ENCODE measurements at places on chromosomes 2 and 18.

GRCh38 chr2:37987098-37987775 is 62.1 kb downstream of the RMDN2 start:
- DNase-seq = no peak

DNA sequence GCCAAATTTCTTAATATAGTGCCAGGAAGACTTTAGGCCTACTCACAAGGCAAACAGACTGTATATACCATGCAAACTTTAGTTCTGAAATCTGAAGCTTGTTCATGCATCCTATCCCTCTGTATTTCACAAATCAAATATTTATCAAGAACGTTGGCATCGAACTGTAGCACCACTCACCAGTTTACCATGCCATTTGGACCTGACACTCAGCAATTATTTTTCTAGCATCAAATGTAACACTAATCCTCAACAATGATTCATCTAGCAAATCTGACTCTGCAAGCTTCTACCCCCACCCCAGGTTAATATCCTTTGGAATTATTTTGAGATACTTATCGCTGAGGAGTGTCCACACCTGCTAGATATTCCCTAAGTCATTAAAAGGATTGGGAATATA is 1506.6 kb downstream of the LRP1B start:
- DNase-seq = no peak

- DNase-seq = no peak
Measured at GRCh38 chr18:3914833-3915610, 465.1 kb downstream of the TGIF1 start.

DNA sequence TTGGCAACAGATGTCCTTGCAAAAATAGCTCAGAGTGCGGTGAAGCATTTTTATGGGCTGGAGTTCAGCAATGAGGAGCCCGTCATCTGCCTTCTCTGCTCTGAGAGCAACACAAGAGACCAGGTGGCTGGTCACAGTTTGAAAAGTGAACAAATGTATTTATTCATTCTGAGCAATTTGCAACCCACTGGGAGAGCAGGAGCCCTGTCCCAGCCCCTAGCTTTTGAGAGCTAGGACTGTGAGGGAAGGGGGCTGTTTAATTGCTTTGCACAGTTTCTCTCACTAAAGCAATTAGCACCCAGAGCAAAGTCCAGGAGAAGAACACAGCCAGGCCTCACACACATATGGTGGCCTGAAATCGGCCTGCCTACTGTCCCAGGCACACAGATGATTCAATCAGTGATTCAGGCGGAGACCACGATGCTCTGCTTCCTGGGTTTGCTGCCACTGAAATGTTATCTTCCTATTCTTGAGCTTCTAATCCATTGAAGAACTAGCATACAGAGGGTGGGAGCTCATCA is 646.1 kb upstream of the ACVR2A start:
- no peak for DNase-seq

- DNase-seq = no peak
Measured at GRCh38 chr2:45195916-45196315, 186.7 kb upstream of the SIX2 start.

DNA sequence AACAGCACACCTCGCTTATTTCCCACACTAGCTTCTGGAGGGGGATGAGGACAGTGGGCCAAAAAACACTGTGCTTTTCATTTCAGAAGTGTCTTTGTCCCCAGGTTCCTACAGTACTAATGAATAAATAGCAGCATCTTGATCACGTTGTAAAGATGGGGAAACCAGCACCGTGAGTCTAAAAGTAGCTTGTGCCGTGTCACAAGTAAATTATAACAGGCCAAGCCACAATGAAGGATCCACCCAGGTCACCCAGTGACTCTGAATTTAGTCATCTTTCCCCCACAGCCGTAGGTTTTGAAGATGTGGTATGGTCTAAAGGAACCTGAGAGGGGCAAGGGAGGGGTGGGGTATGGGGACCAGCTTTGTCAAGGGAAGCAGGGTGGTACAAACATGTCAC is 8.8 kb downstream of the FZD7 start:
- DNase-seq = no peak

DNA sequence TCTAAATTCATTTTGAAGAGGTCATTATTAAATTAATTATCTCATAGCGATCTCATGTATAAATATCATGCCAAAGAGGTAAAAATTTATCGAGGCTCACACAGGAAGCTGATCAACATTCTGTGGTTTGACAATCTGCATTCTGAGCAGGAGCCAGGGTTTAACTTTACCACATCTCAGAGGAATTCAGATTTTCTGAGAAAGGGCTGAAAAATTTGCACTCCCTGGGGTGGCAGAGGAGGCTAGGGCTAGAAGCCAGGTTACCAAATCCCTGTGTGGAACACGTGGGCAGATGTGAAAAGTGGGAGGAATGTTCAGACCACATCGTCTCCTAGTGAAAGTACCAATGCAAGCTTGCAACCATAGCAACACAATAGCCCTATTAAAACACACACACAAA is 63.5 kb upstream of the CTLA4 start:
- no peak for DNase-seq

- DNase-seq = no peak
Measured at GRCh38 chr2:95698146-95698545, 106.3 kb downstream of the TRIM43 start.

- DNase-seq = no peak
Measured at GRCh38 chr2:221402072-221402471, 170.0 kb downstream of the EPHA4 start.

- no peak for DNase-seq
Measured at GRCh38 chr2:42025151-42025582, 22.7 kb upstream of the PKDCC start.

DNA sequence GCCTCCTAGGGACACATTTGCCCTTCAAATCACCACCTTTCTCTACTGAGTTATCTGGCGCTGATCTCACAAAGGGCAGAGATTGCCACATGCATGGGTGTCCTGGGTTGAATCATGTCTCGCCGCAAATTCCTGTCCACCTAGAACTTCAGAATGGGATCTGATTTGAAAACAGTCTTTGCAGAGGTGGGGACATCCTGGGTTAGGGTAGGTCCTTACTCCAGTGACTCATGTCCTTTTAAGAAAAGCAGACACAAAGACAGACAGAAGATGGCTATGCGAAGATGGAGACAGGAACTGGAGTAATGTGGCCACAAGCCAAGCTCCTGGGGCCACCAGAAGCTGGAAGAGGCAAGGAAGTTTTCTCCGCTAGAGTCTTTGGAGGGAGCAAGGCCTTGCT is 197.4 kb upstream of the SMIM21 start:
- no peak for DNase-seq

DNA sequence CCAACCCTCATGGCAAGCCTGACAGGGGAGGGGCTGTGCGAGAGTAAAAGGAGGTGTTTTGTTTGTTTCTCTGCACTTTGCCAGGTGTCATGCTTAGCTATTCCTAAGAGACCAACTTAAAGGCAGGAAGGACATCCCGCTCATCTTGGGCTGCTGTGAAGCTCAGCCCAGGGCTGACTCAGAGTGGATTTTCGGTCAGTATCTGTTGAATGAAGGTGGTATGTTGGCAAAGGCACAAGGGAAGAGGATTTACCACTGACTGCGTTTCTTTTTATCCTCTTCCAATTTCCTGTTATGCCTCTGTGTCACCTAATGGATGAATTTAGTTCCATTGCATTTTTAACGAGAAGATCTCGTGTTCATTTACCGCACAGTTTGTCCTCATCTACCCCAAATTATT is 18.9 kb downstream of the TRPM8 start:
- no peak for DNase-seq

DNA sequence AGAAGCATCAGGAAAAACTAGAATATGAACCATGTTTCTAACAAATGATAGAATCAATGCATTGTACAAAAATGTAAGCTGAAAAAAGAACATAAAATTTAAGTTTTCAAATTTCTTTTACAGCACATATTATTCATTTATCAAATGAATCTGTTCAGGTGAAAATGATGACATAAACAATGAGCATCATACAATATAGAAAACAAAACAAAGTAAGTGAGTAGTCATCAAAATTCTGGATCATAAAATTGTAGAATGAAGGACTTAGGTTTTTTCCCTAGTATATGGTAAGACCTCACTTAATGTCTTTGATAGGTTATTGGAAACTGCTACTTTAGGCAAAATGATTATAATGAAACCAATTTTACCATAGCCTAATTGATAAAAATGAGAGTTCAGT is 427.0 kb upstream of the KCNH7 start:
- DNase-seq = no peak

DNA sequence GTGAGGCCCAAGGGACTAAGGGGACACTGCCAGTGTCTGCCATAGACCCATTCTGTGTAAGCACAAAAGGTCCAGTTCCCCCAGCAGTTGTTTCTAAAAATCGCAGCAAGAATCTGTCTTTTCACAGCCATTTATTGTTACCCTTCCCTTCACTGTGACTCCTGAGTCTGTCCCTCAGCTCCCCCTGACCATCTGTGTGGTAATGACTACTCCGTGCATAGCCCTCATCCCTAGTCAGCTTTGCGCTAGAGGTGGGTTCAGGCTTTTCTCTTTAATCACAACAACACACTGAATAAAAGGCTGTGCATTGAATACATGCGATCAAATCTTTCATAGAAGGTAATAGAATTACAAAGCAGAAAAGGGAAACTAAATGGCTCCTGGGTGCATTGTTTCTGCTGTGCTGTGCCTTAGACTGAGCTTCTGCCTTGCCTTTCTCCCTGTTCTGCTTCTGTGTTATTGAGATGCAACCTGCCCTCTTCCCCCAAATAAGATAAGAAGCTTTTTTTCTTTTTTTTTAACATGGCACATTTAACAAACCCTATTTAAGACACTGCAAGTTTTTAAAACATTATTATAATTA is 836.0 kb upstream of the CDH2 start:
- DNase-seq = no peak

DNA sequence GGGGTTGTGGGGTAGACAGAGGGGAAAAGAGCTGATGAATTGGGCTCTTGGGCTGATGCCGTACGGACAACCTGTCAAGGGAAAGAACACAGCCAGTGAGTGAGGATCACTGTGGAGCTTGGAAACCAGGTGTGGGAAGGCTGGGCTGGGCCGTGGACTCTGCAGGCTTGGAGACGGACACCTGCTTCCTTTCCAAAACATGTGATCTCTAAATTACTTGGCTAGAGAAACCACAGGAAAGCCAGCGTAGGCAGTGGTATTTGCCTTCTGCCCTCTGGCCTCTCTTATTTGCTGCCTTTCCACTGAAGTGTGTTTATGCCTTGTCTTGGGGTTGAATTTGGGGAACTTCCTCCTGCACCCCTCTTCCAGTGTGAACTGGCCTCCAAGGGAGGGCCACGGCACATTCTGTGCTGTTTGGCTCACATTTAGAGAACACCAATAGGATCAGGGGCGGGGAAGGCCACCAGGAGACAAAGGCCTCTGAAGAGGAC is 267.7 kb downstream of the PRKCE start:
- DNase-seq = no peak

GRCh38 chr2:240155745-240156390 is 15.4 kb upstream of the OTOS start:
- no peak for DNase-seq

GRCh38 chr2:54665436-54665856 is 58.0 kb upstream of the EML6 start:
- peak; percentile 20 for DNase-seq

DNA sequence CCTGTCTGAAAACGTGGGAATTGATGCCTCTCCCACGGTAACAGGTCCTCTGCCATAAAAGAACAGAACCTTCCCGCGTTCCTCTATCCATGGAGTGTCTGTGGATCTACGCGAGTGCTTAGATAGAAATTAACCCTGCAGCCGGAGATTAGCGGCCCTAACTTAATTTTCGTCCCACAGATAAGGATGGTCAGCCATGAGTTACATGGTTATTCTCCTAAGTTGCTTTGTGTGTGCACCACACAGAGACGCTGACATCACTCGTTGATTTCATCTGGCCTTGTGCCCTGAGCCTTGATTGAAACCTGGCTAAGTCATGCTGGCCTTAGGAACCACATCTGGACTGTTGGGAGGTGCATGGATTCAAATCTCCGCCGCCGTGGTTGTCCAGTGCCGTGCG is 132.1 kb downstream of the GBX2 start:
- no peak for DNase-seq

GRCh38 chr2:121536850-121537557 is 6.3 kb downstream of the RNU4ATAC start:
- no peak for DNase-seq

DNA sequence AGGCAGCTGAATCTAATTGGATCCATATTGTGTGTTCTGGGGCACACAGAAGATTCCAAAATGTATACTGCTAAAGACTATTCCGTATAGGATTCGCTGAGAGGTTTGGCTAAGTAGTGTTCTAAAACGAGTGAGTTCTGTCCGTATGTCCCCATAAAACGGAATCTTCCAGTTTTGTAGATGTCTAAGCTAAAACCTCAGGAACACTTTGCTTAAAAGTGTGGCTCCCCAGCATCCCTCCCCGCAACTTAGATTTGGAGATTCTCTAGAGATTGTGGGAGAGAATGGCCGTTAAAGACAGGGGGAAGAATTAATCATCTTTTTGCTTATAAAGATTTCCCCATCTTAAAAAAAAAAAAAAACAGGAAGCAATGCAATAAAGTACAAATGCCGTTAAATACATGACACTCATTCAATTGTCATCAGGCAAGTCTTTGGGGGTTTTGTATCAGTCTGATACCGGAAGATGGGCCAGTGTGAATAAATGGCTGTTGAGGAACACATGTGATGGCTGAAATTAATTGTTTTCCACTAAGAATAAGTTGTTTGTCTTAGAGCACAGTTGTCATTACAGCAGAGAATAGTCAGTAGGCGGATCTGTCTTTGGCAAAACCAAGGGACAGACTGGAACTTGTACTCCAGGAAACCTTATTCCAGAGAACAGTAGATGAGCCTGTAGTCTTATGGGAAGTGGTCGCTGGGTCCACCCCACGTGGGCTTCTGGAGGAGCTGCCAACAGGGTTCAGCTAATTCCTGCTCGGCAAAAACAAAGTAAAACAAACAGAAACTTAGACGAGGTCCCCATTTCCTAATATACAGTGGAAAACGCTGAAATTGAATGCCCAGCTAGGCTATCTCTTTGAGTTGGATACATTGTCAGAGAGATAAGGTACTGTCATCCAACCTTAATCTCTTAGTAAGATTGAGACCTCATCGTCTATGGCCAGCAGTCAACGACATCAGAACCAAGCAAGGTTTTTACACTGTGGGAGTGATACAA is 1.7 kb downstream of the EMILIN2 start:
- no peak for DNase-seq

GRCh38 chr2:182446087-182446486 is 19.3 kb upstream of the PDE1A start:
- no peak for DNase-seq

DNA sequence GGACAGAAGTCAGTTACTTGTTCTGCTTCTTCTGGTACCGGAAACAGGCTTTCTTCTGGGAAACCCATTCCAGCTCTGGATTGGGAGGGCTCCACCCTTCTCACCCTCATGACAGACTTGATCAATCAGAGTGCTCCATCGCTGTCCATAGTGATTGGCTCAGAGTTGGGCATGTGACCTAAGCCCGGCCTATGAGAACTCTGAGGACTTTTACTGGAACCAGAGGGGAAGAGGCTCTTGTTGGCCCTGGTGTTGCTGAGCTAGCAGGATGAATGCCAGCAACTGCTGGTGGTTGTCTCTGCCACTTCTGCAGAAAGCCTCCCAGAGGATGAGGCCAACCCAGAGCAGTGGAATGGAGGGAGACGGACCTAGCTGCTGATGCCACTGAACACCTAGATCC is 33.3 kb downstream of the TMEM37 start:
- no peak for DNase-seq

GRCh38 chr2:96945014-96945413 is 41.4 kb downstream of the FAM178B start:
- DNase-seq = no peak
